ENCODE measurements at places on chromosomes 5 and 9.
A peak's percentile ranks its signal among the peaks of the same experiment; 100 is the strongest.

GRCh38 chr5:64634997-64635686 lies 55.2 kb upstream of the SHISAL2B start:
- DNase-seq = peak; percentile 34

- no peak for DNase-seq
Measured at GRCh38 chr9:33791117-33791516, 4.2 kb upstream of the PRSS3 start.

- DNase-seq = no peak
Measured at GRCh38 chr5:40634154-40634553, 45.6 kb upstream of the PTGER4 start.

DNA sequence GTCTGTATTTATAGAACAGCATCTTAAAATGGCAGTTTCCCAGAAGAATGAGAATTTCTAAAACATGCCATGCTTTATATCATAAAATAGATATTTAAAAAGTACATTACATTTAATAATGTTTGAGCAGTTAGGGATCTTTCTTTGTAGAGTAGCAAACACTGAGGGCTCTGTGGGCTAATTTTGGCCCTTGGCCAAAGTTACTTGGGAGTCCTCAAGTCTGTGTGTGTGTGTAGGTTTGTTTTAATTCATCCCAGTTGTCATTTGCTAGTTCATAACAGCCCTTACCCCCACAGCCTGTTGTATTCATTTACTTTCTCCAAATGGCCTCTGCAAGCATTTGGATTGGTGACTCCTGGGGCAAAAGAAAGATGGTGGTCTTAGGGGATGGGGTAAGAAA lies 576.4 kb upstream of the SGCD start:
- DNase-seq = no peak

DNA sequence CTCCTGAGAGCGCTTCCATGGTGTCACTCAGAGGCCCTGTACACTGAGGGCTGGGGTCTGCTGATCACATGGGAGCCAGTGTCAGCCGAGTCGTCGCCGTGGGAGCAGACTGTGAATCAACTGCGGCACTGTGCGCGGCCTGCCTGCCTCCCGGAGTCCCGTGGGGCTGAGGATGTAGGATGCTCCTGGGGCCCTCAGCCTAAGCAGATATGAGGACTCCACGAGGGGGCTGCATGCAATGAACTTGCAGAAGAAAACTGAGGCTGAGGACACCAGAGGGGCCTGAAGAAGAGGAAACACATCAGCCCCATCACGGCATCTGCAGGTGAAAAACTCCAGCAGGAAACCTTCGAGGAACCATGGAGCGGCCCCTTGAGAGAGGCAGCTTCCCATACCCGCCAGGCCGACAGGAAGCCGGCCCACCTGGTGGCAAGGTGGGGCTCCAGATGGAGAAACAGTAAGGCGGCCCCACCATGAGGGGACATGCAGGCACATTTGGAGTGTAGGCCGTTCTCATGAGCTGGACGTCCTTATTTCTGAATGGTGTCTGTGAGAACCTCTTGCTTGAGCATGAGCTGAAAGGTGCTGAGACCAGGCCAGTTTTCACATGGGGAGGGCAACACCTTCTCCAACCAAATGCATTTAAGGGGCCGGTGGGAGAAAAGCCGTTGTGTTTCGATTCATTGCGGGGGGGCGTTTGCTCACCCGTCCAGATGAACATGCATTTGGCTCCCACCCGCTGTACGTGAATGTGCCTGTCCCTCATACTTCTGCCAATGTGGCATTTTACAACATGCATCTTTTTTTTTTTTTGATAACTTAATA lies 35.2 kb upstream of the ADAMTS2 start:
- no peak for DNase-seq

GRCh38 chr9:11702548-11702947 lies 990.6 kb upstream of the TYRP1 start:
- DNase-seq = no peak

DNA sequence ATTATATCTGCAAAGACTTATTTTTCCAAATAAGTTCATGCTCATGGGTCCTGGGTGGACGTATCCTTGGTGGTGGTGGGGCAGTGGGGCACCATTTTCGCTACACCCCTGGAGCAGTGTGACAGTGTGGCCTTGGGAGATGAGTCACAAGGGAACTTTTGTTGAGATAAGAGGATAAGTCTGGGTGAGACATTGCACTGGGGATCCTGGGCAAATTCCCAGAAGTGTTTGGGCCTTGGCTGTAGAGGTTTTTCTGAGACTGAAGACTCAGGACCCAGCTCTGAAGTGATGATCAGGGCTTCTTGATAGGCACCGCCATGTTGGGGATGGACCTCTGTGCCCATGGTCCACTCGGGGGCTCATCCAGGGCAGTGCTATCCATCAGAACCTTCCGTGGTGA lies 149.4 kb downstream of the MACROH2A1 start:
- no peak for DNase-seq

- DNase-seq = no peak
Measured at GRCh38 chr5:73321757-73322436, 126.7 kb downstream of the FOXD1 start.

DNA sequence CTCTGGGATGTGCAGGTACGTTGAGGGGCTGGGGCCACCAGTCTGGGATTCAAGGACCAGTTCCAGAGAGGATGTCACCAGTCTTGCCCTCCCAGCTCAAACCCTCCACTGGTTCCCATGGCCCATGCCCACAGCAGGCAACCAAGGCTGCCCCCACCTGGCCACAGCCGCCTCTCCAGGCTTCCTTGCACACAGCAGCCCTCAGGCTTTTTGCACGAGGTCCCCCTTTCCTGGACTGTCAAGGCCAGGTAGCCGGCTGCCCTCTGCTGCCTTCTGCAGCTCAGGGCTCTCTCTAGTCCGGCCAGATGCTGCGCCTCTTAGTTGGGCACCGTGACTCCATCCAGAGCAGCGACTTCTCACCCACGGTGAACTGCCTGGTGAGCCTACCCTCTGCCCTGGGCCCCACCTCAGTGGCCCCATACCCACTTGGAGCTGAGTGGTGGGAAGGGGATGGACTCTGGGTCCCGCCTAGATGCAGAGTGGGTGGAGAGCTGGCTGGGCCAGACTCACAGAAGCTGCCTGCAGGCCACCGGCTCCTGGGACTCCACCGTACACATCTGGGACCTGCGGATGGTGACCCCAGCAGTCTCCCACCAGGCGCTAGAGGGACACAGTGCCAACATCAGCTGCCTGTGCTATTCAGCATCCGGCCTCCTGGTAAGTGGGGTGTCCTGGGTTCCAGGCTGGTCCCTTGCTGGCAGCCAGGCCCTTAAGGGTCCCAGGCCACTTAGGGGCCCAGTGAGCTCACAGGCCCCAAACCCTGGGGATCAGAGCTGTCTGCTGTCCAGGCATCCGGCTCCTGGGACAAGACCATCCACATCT lies 2.9 kb downstream of the WDR38 start:
- no peak for DNase-seq

DNA sequence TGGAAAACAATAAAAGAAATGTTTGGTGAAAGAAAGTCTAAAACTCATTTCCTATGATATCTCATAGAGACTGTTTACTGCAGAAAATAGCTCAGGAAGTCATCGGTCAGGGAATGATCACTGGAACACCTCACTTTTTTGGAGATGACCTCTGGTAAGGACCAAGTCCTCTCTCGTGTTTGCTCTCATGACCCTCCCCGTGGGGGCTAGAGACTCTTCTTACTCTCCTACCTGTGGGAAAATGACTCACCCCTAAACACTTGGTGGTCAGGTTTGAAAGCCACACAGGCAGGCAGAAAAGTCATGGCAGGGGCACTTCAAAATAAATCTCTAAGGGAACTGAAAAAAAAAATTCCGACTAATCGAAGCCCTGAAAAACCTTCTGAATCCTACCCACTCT lies 48.2 kb downstream of the FAM240B start:
- no peak for DNase-seq

- DNase-seq = no peak
Measured at GRCh38 chr5:134053314-134053839, 48.6 kb upstream of the VDAC1 start.

DNA sequence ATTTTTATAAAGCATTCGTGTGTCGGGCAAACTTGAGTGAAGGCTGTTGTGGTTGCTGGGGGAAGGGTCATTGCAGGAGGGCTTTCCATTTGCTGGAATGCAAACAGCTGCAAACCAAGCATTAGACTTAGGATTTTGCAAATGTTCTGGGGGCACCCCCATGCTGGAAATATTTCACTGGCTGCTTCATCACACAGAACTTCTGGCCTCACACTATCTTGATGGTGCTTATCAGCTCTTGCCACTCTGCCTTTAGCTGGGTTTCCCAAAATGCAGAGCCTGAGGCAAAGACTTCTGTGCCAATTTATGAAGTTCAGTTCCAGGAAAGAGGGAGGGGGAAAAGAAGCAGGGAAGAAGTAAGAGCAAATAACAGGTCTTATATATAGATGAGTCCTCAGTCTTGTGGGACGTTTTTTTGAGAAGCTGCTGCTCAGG lies 8.6 kb upstream of the COL15A1 start:
- no peak for DNase-seq

GRCh38 chr5:124755565-124755964 lies 9.1 kb upstream of the ZNF608 start:
- DNase-seq = no peak

DNA sequence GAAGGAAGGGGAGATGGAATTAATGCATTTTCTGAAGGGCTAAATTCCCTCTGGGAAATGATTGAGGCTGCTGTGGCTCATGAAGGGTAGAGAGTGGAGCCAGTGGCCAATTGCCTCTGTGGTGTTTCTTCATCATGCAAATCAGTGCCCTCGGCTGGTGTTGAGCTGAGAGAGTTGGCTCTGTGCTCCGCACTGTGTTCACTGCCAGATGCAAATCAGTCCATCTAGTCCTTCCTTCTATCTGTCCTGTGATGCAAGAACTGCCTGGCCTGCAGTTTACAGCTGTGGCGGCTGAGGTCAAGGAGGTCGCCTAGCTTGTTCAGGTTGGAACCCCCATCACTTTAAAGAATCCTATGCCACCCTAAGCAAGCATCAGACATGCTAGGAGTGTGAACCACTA lies 6.0 kb downstream of the TMEM171 start:
- no peak for DNase-seq

GRCh38 chr5:137336161-137336560 lies 163.0 kb downstream of the SPOCK1 start:
- no peak for DNase-seq

DNA sequence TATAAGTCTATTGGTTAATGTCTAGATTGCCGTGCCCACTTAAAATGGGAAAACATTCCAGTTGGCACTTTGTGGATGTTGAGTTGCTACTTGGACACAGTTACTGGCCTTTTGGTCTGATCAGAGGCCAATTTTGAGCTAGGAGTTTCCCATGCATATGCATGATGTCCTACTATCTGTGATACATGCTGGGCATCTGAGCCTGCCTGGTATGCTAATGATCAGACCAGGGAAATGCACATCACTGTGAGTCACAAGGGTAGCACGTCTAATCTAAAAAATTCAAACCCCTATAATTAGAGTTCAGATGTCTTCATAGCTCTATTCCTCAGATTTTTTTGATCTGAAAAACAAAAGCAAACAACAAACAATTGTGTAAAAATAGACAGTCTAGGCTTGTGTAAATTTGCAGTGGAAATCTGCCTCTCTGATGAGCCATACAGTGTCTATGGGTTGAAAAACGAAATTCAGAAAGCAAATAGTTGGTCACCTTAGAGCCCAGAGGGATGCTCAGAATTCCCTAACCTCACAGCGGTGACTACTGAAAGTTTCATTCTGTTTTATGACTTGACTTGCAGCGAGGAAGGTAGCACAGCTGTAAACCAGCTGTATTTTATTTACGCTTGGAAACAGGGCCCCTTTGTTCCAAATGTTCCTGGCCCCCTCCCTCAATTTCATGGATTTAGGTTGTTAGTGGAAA lies 37.3 kb downstream of the PALM2AKAP2 start:
- no peak for DNase-seq

DNA sequence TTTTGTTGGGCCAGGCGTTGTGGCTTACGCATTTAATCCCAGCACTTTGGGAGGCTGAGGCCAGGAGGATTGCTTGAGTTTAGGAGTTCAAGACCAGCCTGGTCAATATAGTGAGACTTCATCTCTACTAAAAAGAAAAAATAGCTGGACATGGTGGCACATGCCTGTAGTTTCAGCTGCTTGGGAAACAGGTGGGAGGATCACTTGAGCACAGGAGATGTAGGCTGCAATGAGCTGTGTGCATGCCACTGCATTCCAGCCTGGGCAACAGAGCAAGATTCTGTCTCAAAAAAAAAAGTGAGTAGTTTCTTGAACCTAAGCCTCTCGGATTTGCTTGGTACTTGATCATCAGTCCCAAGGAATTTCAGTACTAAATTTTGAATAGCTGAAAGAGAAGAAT lies 26.9 kb downstream of the G3BP1 start:
- no peak for DNase-seq

- no peak for DNase-seq
Measured at GRCh38 chr9:68859347-68859746, 154.3 kb downstream of the PIP5K1B start.

DNA sequence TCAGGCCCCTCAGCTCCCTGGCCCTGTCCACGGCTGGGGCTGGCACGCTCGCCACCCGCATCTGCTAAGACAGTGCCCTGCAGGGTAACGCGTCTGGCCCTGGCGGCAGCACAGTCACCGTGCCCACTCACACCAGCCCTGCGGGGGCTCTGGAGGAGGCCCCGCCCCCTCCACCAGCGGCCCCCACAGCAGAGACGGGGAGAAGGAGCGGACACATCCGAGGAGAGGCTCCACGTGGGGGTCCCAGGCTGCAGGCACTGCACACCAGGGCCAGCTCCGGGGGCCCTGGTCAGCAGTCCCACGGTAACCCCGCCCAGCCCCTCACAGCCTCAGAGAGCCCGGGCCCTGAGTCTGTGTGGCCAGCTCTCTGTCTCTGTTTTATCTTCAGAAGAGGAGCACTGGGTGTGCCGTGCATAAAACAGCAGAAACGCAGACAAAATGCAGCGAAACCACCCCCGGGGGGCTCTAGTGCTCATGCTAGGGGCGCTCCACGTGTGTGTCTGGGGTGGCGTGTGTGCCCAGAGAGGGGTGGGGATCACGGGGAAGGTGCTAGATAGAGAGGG lies 47.5 kb upstream of the NRARP start:
- no peak for DNase-seq

DNA sequence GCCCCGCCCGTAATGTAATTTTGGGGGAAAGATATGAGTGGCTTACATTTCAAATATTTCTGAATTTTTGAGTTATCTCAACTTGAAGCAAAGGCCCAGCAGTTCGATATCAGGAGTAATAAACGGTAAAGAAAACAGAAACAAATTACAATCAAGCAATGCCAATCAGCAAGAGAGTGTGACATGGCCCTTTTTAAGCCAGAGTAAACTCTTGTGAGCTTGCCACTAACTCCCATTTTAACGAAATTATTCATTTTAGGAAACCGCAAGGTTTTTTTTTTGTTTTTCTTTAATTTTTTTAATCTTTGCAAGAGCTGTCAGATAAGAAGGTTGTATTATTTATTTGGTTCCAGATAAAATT lies 17.6 kb upstream of the CDK7 start:
- DNase-seq = no peak

- peak; percentile 78 for DNase-seq
Measured at GRCh38 chr5:1315709-1316587, 21.1 kb upstream of the TERT start.

- DNase-seq = peak; percentile 68
Measured at GRCh38 chr5:176812269-176813259, 2.2 kb downstream of the UNC5A start.

GRCh38 chr9:125505988-125506438 lies 201.0 kb downstream of the MAPKAP1 start:
- DNase-seq = no peak
